ENCODE measurements at places on chromosomes 4 and X. TPM values are rescaled to one million over a fixed set of nuclear protein-coding genes. Genes with fewer than 3 reads are reported as not detected.

- no peak for DNase-seq
Measured at GRCh38 chr4:105128208-105128607, 18.5 kb upstream of the TET2 start.

- DNase-seq: no peak
Measured at GRCh38 chrX:113741744-113742143, 842.1 kb upstream of the HTR2C start.

DNA sequence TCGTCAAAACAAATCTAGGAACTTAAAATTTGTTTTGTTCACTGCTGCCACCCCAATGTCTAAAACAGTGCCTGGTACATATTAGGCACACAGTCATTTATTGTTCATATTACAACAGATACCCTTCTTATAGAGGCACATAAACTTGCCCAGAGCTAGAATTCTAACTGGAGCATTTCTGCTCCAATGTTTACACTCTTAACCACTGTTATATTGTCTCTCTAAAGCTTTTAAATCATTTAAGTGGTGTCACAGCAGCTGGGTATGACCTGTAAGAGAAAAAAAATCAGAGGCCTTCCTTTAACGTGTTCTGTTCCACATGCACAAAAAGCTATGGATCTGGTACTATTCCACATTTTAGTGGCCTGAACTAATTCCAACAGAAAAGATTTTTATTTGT lies 3.0 kb downstream of the UBE2D3 start:
- DNase-seq: no peak

- DNase-seq: no peak
Measured at GRCh38 chr4:66633477-66633876, 911.8 kb downstream of the CENPC start.

The CXXC4 gene
- not detected for total RNA-seq

All from activated CD4-positive, alpha-beta T cell treated with anti-CD3 and anti-CD28 coated beads, Interleukin-2, amount 10 ng/mL, durations not matched to agents 24 days and 14 days (primary cell).